Activated CD8-positive, alpha-beta T cell treated with anti-CD3 and anti-CD28 coated beads, Interleukin-2, amount 10 ng/mL, durations not matched to agents 7 days and 5 days (primary cell): ENCODE measurements at places on chromosomes 13 and 19.

GRCh38 chr13:109906976-109907375, 120.6 kb upstream of the IRS2 start:
- no peaks in the 10 kb centered on the region for H3K27me3 ChIP-seq
- no peak overlapping the region for H3K4me3 ChIP-seq
- DNase-seq: no peak
- no peaks in the 10 kb centered on the region for H3K36me3 ChIP-seq

DNA sequence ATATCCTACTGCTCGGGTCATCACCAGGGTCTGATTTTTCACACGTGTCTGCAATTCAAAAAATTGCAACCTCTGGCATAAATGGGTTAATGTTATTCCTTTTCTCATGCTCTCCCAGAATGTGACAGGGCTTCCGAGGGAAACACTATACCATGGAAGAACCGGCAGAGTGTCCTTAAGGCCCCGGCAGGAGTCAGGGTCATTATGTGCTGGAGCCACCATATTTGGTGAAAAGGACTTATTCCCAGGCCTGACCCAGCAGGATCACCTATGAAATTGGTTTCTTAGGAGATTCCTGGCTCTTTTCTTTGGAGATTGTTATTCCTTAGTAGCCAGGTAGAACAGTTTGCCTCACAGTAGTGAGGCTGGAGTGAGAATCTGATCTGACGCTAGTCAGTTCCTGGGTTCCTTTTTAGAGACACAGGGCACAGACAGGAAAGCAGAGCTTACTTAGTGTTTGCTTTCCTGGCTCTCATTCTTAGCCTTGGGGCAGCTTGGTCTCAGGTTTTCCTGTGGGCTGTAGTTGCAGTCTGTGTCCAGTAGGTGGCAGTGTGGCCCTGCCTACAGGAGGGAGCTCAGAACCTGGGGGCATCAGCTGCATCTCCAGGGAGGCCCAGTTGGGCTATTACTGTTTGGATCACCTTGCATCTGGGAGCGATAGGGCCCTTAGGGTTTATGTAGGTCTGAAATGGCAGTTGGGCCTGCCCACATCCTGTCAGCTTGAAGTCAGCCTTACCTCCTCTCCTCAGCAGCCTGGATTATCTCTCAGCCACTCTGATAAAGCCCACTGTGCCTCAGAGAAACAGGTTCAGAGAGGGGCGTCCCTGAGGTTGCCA, 12.4 kb downstream of the SNRNP70 start:
- DNase-seq: peak; percentile 85
- no peaks in the 10 kb centered on the region for H3K27me3 ChIP-seq
- H3K36me3 ChIP-seq: peaks cover 64% of the 10 kb centered on the region
- no peak overlapping the region for H3K4me3 ChIP-seq
- peaks cover 21% of the 10 kb centered on the region for H3K4me1 ChIP-seq

DNA sequence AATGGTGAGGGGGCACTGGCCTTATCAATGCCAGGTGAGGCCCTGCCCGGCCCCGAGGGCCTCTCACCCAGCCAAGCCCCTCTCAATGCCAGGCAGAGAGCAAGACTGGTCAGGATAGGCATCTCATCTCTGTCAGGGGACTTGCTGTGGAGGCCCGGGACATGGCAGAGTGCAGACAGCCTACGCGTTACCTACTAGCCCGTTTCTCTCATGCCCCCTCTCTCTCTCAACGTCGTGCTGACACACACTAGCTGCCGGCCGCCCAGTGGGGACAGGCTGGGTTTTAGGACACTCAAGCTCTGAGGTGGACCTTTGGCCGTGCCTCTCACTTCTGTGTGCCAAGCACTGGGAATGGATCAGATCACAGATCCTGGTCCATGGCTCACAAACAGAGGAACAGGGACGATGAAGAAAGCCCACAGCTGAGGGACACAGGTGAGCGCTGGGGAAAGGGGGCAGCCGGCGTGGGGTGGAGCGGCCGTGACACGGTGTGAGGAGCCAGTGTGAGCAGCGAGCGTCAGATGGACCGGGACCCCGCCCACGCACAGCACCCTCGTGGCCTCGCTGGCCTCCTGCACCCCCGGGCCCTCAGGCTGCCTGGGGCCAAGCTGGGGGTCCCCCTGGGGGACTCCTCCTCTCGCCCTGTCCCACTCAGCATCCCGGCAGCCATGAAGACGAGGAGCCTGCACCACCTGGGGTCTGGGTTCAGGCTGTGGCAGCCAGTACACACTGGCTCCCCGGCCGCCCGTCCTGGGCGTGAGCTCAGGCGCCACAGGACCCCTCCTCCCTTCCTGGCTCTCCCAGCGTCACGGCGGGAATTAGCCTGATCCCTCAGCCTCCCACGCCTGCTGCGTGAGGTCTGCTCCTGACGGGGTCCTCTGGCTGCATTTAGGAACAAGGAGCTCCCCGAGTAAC, 76.9 kb upstream of the C13orf46 start:
- H3K4me3 ChIP-seq: no peak overlapping the region
- H3K27me3 ChIP-seq: peaks cover 3% of the 10 kb centered on the region
- H3K36me3 ChIP-seq: peaks cover 21% of the 10 kb centered on the region
- peaks cover 27% of the 10 kb centered on the region for H3K4me1 ChIP-seq
- peak overlapping the region; percentile 43 for H3K27ac ChIP-seq

- peaks cover 7% of the 10 kb centered on the region for H3K27me3 ChIP-seq
- no peaks in the 10 kb centered on the region for H3K4me1 ChIP-seq
- H3K36me3 ChIP-seq: no peaks in the 10 kb centered on the region
- DNase-seq: no peak
- no peak overlapping the region for H3K27ac ChIP-seq
Observed at GRCh38 chr13:97567510-97568243, 133.7 kb downstream of the RAP2A start.

DNA sequence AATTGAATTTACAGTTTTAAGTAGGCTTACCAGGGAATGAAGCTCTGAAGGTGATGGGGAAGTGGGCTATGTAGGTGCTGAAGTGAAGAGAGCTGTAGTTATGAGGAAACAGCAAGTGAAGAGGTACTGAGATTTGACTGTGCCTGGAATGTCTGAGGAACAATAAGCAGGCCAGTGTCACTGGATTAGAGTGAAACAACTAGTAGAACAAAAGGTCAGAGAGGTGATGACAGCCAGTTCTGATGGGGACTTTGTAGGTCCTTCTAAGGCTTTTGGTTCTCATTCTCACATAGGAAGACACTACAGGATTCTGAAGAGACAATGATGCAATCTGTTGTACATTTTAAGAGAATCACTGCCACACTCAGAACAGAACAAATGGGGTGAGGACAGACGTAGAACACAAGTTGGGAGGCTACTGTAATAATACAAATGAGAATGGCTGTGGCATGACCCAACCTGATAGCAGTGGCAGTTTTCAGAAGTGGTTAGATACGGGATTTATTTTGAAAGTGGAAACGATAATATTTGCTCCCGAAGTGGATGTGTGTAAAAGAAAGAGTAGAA, 130.8 kb downstream of the MYCBP2 start:
- H3K27ac ChIP-seq: no peak overlapping the region
- DNase-seq: no peak
- H3K36me3 ChIP-seq: peaks cover 32% of the 10 kb centered on the region
- H3K27me3 ChIP-seq: no peaks in the 10 kb centered on the region

GRCh38 chr13:79451500-79451962, 29.4 kb upstream of the NDFIP2 start:
- peak overlapping the region; percentile 59 for H3K4me3 ChIP-seq
- H3K4me1 ChIP-seq: peaks cover 62% of the 10 kb centered on the region
- peak; percentile 93 for DNase-seq
- no peaks in the 10 kb centered on the region for H3K27me3 ChIP-seq

DNA sequence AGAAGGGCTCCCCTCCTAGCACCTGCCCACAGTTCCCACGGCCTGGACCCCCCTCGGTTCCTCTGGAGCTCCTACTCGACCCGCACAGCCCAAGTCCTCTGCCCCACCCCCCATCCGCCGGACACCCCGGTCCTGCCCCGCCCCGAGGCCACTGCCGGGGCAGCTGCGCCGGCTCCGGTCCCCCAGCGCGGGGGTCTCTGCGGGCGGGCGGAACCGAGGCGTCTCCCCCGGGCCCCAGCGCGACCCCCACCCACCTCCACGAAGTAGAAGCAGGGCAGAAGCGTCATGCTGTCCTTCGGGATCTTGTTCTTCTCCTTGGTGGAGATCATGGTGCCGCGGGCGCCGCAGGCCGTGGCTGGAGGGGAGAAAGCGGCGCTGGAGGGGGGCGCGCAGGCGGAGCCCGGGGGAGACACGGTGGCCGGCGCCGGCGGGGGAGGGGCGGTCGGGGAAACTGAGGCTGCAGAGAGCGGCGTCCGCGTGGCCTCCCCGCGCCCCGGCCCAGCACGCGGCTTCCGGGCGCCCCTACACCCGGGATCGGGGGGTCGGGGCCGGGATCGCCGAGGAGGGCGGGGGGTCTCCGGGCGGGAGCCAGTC, 427 bp downstream of the PLPPR3 start:
- H3K4me1 ChIP-seq: no peaks in the 10 kb centered on the region
- H3K27ac ChIP-seq: no peak overlapping the region
- H3K27me3 ChIP-seq: peaks cover 11% of the 10 kb centered on the region
- H3K4me3 ChIP-seq: no peak overlapping the region
- peaks cover 4% of the 10 kb centered on the region for H3K36me3 ChIP-seq

DNA sequence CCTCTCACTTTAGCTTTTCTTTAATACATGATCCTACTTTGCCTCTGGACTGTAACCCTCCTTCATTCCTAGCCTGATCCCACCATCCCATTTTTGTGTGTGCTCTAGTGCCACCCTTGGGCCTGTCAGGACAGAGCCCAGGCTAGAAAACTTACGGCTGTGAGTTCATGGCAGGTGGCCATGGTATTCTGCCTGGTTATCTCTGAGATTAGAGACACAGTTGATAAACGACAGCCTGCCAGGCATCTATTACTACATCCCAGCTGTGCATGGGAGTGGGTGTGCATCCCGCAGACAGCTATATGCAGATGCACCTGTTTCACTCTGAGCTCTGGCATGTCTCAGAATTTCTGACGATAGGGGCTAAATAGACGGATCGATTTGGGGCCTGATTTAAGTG, 110.9 kb downstream of the HS6ST3 start:
- no peaks in the 10 kb centered on the region for H3K27me3 ChIP-seq
- no peaks in the 10 kb centered on the region for H3K4me1 ChIP-seq
- DNase-seq: no peak
- no peaks in the 10 kb centered on the region for H3K36me3 ChIP-seq
- H3K27ac ChIP-seq: no peak overlapping the region

GRCh38 chr13:39596176-39596575, 6.8 kb downstream of the LHFPL6 start:
- DNase-seq: no peak
- no peaks in the 10 kb centered on the region for H3K36me3 ChIP-seq
- peaks cover 19% of the 10 kb centered on the region for H3K27me3 ChIP-seq
- no peak overlapping the region for H3K4me3 ChIP-seq
- no peaks in the 10 kb centered on the region for H3K4me1 ChIP-seq
- H3K27ac ChIP-seq: no peak overlapping the region

DNA sequence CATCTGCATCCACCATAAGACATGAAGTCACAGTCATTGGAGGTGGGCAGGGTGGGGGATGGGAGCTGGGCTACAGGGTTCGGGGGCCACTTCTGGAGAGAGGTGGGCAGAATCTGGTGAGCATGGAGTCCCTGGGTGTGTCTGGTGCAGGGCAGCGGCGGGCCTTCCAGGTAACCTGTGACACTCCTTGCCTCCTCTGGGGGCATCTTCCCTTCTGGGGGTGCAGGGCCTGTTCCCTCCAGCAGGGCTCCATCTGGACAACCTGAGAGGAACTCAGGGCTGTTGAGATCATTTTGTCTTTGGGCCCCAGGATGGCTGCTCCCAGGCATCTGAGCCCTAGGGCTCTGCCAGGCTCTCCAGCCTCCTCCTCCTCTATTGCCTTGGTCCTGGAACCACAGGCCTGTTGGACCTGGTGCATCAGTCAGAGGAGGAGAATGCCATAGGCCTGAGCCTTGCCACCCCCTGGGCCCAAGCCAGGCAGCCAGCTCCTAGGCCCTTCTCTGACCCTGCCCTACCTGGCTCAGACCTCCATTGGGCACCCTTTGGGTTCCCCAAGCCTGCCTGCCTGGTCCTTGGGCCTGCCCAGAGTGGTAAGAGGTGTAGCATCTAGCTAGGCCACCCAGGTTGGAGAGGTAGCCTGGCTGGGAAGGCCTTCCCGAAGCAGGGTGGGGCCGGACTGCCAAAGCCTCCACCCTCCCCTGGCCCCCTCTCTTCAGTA, 13.4 kb downstream of the LYL1 start:
- H3K4me1 ChIP-seq: peaks cover 3% of the 10 kb centered on the region
- no peaks in the 10 kb centered on the region for H3K36me3 ChIP-seq
- peak; percentile 49 for DNase-seq
- H3K27me3 ChIP-seq: peaks cover 5% of the 10 kb centered on the region
- H3K4me3 ChIP-seq: no peak overlapping the region

DNA sequence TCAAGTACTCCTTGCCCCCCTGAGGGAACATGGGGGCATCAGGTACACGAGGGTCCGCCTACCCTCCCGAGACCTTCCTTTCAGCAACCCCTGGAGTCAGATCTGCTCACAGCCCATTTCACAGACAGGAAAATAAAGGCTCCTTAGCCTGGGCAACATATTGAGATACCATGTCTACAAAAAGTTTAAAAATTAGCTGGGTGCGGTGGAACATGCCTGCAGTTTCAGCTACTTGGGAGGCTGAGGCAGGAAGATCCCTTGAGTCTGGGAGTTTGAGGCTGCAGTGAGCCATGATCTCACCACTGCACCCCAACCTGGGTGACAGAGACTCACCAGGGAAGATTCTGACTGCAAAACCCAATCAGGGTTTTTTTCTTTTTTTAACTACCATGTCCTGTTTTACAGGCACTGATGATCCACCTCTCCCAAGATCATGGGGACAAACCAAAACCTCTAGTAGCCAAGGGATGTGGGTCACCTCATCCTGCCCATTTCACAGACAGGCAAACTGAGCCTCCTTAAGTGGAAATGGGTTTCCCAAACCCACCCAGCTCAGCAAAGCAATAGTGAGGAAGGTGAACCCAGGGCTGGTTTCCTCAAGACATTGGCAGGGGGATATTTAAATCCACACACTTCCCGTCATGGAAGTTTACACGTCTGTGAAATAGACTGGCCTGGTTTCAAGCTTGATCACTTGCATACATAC, 6.4 kb upstream of the CDKN2D start:
- no peak overlapping the region for H3K4me3 ChIP-seq
- H3K36me3 ChIP-seq: no peaks in the 10 kb centered on the region
- no peaks in the 10 kb centered on the region for H3K27me3 ChIP-seq

DNA sequence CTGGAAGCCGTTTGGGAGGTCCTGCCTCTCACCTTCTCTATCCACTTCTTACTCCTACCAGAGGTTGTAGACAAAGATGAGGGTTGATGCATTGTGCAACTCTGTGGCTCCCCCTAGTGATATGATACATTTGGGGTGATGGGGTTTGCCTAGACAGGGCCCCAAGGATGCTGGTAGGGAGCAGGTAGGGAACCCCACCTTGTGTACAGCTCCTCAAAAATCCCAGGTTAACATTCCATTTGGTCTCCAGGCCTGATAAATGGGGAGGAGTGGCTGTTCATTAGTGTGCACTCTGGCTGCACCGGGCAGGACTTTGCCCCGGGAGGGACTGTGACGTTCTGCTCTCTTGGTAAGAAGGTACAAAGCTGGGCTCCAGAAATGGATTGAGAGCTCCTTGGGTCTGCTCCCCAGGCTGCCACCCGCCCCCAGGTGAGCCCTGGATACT, 19.2 kb downstream of the SIGLEC8 start:
- peaks cover 46% of the 10 kb centered on the region for H3K4me1 ChIP-seq
- H3K4me3 ChIP-seq: no peak overlapping the region
- peak; percentile 70 for DNase-seq
- H3K27ac ChIP-seq: no peak overlapping the region
- no peaks in the 10 kb centered on the region for H3K36me3 ChIP-seq
- H3K27me3 ChIP-seq: peaks cover 26% of the 10 kb centered on the region

GRCh38 chr13:38167164-38167822, 182.4 kb upstream of the UFM1 start:
- H3K4me3 ChIP-seq: no peak overlapping the region
- H3K27me3 ChIP-seq: no peaks in the 10 kb centered on the region
- no peak for DNase-seq
- peaks cover 8% of the 10 kb centered on the region for H3K4me1 ChIP-seq
- no peak overlapping the region for H3K27ac ChIP-seq
